GOT3 (cell line): ENCODE measurements at places on chromosomes 2 and 18.
A peak's percentile ranks its signal among the peaks of the same experiment; 100 is the strongest.

DNA sequence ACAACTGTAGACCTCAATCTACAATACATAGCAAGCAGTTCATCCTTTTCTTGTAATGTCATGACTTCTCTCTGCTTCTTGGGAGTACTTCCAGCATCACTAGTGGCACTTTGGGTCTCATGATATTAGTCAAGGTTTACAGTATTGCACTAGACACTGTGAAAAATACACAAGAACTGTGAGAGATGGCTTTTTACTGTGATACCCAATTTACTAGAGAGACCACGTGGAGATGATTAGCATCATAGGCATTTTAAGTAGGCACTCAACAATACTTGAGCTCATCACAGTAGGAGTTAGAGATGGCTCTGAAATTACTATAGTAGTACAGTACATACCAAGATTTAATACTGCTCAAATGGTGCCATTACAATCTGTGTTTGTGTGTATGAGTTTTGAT, 112.8 kb upstream of the EML6 start:
- DNase-seq: no peak

- DNase-seq: no peak
These were observed 246.8 kb upstream of the DCC start for GRCh38 chr18:52093171-52093570.

DNA sequence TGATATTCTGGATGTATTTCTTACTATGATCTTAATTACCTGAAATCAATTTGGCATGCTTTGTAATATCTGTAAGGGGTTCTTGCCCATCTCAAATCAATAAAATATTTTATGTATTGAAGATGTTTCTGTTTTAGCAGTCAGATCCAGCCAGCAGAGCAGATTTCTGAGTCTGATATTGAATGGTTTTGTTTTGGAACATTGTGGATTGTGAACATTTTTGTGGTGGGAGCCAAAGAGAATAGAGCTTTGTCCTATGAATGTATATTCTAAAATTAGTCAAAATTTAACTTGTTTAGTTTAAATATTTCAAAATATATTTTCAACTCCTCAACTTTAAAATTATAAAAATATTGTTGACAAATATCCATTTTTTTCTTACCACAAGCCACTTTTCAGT, 197.0 kb downstream of the UBE2E3 start:
- DNase-seq: no peak

- peak; percentile 38 for DNase-seq
These were observed 155.2 kb downstream of the TWIST2 start for GRCh38 chr2:239002954-239003623.

- no peak for DNase-seq
These were observed 35.1 kb upstream of the RASGRP3 start for GRCh38 chr2:33441235-33441810.

DNA sequence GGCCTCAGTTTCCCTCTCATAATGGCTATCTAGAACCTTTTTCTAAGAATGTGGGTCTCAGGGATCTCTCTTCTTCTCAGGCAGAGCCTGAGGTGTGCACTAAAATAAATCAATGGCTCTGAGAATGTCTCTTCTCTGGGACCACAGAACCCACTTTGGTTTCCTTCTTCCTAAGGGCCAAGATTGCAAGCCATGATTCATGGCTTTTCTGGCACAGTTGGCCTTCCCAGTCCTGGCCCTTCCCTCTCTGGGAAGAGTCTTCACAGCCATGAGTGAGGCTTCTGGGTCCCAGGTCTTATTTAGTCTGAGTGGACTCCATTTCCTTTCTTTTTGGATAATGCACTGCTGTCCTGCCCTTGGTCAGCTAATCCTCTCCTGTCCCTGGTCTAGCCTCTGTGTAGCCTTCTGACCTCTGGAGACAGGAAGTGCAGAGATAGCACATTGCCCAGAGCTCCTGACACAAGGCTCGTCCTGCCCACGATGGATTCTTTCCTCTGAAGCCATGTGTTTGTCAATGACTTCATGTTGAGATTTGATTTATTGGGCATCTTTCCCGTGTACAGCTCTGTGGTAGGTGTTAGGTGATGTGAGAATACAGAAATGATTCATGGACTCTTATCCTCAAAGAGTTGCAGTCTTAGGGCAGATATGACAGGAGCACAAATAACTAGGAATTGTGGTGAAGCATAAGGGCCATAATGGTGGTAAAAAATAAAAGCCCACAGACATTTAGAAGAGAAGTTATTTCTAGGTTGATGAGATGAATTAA, 245.0 kb downstream of the CLIP4 start:
- DNase-seq: no peak

DNA sequence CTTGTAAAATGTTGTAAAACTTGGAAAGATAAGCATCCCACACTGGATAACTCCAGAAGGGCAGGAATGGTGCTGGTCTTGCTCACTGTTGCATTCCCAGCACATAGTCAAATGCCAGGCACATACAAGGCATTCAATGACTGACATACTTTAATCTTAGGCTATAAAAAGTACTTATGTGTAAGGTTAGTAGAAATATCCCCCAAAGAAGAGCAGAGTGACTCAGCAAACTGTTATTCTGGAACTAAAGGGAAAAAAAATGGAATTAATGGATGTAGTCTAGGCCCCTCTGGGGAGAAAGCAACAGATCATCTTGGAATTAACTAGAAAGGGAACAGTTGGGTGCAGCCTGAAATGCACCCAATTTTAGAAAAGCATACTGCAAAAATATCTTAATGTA, 9.0 kb downstream of the ZBTB14 start:
- no peak for DNase-seq

GRCh38 chr18:79826966-79827365, 29.2 kb downstream of the KCNG2 start:
- DNase-seq: no peak

- no peak for DNase-seq
These were observed 868.5 kb downstream of the RNF144A start for GRCh38 chr2:7785700-7786099.

DNA sequence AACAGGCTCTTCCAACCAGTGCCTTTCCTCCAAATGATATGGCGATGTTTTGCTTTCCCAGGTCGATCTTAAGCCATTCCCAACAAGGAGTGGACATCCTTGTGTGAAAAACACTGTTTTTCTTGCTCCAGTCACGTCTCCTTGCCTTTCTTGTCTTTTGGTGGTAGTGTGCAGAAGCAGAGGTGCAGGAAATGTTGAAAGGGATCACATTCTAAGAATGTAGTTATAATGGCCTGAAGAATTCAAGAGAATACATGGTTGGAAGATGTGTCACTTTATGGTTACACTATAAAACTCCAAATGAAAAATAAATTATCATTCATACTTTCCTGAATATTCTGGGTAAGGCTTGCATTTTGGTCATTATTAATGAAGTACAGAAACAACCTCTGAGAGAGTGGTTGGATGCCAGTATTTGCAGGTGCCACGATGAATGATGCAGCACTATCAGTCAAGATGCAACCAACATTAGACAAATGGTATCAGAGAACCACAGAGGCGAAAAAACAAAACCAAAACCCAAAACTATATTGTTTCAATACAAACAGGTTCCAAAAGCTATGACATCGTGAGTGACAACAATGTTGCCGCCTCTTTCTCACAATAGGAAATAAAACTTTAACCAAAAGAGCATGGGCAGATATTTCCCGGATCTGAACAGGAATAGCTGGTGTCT, 27.5 kb upstream of the POLE4 start:
- no peak for DNase-seq

- no peak for DNase-seq
These were observed 3.2 kb downstream of the GATA6 start for GRCh38 chr18:22172594-22173049.

DNA sequence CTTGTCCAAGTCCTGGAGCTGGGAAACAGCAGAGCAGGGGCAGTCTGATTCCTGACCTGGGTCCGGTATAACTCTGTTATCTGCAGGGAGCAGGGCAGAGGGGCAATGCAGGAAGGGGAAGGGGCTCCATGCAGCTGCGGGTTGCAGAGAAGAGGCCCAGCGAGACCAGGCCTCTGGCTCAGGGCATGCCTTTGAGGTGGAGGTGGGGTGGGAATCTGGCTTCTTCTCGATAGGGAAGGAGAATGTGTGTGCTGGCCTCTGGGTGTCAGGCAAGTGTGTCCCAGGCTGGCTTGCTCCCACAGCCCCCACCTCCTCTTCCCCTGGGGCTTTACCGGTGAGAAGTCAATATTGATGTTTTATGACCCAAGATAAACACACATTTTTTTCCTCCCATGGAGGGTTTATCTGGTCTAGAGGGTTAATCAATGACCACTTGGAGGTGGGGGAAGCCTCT, 187.1 kb upstream of the HAAO start:
- DNase-seq: no peak

- peak; percentile 74 for DNase-seq
These were observed 14.0 kb downstream of the TMEM127 start for GRCh38 chr2:96251721-96252292.

DNA sequence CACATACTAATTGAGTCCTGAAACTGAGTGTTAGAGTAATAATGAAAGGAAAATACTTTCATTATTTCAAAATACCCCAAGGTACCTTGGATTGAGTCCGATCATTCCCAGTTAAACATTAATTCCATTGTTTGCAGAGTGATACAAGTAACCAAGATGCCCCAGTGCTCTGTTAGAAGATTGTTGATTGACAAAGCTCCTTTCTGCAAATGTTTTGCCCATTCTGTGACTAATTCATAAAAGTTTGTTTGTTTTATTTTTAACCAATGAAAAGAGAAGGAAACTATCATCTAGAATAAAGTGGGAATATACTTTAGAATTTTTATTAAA, 124.0 kb downstream of the GULP1 start:
- DNase-seq: no peak
